Heart left ventricle (tissue), 16 donors: ENCODE measurements at places on chromosomes 11 and 22.

DNA sequence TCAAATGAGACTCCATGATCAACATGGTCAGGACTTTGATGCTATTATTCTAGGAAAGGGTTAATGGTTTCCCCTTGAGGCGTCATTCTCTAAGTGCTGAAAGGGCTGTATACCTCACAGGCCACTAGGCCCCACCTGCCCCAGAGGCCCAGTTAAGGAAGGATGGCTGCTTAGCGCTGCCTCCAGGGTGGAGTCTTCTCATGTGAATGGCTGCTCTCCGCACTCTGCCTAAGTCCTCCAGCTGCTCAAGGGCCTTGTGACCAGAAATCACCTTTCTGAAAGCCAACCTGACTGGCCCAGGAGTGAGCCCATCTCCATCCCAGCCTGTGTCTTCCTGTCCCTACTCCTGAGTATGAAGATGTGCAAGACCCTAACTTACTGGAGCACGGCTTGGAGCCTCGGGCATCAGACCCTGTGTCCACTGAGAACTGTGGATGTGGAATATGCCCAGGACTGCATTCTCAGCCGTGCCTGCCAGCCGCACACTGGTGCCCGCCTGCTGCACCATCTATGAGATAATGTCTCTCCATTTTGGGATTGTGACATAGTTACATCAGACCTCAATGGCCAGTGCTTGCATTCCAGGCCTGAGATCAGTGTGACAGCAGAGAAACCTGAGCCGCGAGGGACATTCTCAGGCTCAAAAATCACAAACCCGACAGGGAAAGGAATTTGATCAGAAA lies 51.0 kb downstream of the SNX19 start:
- no peak overlapping the region for H3K4me3 ChIP-seq
- H3K27me3 ChIP-seq, result no peaks in the 10 kb centered on the region
- H3K27ac ChIP-seq, result peak overlapping the region; percentile 28
- peaks cover 5% of the 10 kb centered on the region for H3K36me3 ChIP-seq
- peaks cover 38% of the 10 kb centered on the region for H3K4me1 ChIP-seq

- no peak overlapping the region for H3K27ac ChIP-seq
- no peak overlapping the region for H3K4me3 ChIP-seq
- H3K36me3 ChIP-seq, result no peaks in the 10 kb centered on the region
Measured at GRCh38 chr11:64015510-64015909, 20.2 kb upstream of the FLRT1 start.

DNA sequence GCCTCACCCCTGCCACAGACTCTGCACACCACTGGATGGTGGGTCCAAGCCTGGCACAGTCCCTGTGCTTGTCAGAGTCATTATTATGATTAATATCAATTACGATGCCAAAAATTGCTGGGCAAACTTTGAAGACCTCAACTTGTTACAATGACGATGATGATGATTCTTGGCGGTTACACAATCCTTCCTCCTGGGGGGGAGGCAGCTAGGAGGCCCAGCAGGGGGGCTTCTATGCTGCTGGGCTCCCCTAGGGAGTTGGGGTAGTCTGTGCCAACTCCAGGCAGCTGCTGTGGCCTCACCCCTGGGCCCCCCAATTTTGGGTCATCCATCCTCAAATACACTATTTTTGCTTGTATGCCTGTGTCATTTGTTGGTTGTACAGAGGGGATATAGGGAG lies 12.0 kb downstream of the SLC35E4 start:
- DNase-seq, result no peak
- no peaks in the 10 kb centered on the region for H3K27me3 ChIP-seq
- no peak overlapping the region for H3K27ac ChIP-seq
- no peak overlapping the region for H3K4me3 ChIP-seq
- no peaks in the 10 kb centered on the region for H3K4me1 ChIP-seq

DNA sequence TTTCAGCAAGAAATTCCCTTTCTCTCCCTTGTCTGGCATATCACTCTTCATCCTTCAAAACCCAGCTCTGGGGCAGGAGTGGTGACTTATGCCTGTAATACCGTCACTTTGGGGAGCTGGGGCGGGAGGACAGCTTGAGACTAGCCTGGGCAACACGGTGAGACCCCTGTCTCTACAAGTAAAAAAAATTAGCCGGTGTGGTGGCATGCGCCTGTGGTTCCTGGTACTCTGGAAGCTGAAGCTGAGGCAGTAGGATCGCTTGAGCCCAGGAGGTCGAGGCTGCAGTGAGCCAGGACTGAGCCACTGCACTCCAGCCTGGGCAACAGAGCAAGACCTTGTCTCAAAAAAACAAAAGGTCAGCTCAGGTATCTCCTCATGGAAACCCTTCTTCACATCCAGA lies 1.4 kb upstream of the RCE1 start:
- peaks cover 28% of the 10 kb centered on the region for H3K4me1 ChIP-seq
- no peaks in the 10 kb centered on the region for H3K27me3 ChIP-seq
- H3K27ac ChIP-seq, result peak overlapping the region; percentile 100

- H3K4me1 ChIP-seq, result no peaks in the 10 kb centered on the region
- DNase-seq, result no peak
- no peaks in the 10 kb centered on the region for H3K27me3 ChIP-seq
- H3K36me3 ChIP-seq, result no peaks in the 10 kb centered on the region
- no peak overlapping the region for H3K27ac ChIP-seq
- H3K4me3 ChIP-seq, result no peak overlapping the region
Measured at GRCh38 chr11:21794306-21794705, 398.6 kb upstream of the ANO5 start.

DNA sequence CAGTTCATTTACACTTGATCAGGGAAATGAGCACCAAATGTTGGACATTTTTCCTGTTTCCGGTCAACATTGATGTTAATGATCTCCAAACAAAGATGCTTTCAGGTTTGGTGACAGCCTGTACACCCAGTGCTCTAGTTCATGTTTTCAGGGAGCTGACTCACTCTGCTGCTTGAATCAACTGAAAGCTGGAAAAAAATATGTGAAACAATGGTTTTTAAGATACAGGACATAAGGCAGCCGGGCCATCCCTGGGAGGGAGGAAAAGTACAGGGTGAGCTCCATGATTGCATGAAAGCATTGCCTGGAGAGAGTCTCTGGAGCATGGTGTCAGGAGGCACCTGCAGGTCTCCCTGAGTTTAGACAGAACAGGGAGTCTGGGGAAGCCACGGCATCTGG lies 259.6 kb downstream of the TBC1D22A start:
- H3K36me3 ChIP-seq, result no peaks in the 10 kb centered on the region
- no peaks in the 10 kb centered on the region for H3K4me1 ChIP-seq
- H3K27ac ChIP-seq, result no peak overlapping the region

DNA sequence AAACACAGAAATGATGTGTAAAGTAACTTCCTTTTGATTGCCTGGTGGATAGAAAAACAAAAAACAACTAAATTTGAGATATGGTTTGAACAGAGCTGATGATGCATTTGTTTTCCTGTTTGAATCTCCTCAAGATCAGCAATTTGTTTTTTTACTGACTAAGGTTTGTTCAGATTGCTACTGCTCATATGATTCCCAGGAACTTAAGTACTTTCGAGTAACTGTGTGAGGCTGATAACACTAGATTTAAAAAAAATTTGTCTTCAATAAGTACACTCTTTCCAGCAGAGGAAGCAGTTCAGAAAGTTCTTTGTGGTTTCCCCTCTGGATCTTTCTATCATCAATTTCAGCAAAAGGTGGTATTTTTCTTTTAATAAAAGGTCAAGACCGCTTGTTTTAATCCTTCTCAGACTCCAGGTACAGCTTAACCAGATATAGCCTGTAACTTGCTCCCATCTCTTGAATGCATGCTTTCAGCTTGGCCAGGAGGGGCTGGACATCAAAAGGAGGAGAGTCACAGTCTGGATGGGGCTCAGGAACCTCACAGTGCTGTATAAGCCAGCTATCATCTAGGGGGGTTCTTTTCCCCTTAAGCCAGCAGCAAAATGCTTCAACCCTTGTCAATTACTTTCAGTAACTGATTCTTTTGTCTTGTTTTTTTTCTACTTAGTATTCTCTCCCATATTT lies 12.3 kb upstream of the MS4A6E start:
- no peaks in the 10 kb centered on the region for H3K27me3 ChIP-seq
- H3K36me3 ChIP-seq, result no peaks in the 10 kb centered on the region
- H3K4me3 ChIP-seq, result no peak overlapping the region
- H3K27ac ChIP-seq, result no peak overlapping the region

DNA sequence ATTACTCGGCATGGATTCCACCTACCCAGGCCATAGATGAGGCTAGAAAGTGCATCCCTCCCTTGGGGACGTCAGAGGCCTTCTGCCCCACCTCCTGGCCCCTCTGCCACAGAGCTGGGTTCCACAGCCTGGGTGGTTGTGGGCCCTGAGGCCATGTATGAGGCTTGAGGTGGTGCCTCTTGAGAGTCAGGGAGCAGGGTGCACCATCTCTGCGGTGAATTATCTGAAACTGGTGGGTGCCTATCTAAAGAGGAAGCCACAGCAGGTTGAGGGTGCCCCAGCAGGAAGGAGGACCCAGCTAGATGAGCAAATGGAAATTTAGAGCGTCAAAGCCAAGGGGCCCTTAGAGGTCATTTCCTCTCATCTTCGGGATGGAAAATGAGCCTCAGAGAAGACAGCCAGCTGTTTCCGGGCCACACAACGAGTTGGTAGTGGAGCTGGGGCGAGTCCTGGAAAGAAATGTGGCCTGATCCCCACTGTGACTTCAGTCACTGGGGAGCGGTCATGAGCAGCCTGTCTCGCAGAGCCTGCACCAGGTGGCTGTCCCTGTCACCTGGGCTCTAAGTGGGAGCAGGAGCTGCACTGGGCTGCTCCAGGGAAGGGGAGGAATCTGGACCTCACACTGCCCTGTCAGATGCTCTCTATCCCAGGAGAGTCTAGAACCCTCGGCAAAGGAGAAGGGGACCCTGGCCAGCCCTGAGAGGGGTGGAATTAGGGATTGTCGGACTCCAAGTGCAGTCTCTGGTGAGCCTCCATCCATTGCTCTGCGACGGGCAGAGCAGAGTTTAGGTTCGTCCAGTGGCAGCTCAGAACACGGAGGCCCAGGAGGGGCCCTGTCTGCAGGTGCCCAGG lies 7.3 kb downstream of the ADORA2A start:
- no peaks in the 10 kb centered on the region for H3K36me3 ChIP-seq
- peaks cover 58% of the 10 kb centered on the region for H3K4me1 ChIP-seq
- H3K27me3 ChIP-seq, result no peaks in the 10 kb centered on the region
- DNase-seq, result peak; percentile 29

DNA sequence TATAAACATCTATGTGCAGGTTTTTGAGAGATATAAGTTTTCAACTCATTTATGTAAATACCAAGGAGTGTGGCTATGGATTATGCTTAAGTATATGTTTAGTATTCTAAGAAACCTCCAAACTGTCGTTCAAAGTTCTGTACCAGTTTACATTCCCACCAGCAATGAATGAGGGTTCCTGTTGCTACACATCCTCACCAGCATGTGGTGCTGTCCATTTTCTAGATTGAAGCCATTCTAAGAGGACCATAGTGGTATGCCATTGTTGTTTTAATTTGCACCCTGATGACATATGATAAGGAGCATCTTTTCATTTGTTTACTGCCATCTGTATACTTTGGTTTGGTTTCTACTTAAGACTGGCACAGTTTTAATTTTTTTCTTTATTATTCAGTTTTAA lies 2097.9 kb downstream of the LRRC4C start:
- H3K4me3 ChIP-seq, result no peak overlapping the region
- no peak for DNase-seq
- no peak overlapping the region for H3K27ac ChIP-seq
- H3K36me3 ChIP-seq, result no peaks in the 10 kb centered on the region
- H3K4me1 ChIP-seq, result no peaks in the 10 kb centered on the region

DNA sequence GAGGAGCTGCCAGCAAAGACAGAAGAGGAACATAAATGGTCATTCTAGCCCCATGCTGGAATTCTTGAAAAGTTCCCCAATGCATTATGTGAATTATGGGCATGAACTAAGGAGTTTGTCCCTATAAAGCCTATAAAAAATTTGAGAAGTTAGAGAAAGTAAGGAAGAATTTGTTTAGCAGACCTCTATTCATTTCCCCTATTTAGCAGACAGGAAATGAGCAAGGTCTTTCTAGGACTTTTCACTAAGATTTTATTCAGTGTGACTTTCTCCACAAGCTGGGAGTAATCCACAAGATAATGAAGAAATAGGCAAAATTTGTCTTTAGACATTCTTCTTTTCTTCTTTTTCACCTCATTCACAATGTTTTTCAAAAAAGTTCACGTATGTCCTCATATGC lies 20.0 kb downstream of the PRRG4 start:
- no peaks in the 10 kb centered on the region for H3K4me1 ChIP-seq
- no peak for DNase-seq
- no peak overlapping the region for H3K4me3 ChIP-seq
- no peak overlapping the region for H3K27ac ChIP-seq

DNA sequence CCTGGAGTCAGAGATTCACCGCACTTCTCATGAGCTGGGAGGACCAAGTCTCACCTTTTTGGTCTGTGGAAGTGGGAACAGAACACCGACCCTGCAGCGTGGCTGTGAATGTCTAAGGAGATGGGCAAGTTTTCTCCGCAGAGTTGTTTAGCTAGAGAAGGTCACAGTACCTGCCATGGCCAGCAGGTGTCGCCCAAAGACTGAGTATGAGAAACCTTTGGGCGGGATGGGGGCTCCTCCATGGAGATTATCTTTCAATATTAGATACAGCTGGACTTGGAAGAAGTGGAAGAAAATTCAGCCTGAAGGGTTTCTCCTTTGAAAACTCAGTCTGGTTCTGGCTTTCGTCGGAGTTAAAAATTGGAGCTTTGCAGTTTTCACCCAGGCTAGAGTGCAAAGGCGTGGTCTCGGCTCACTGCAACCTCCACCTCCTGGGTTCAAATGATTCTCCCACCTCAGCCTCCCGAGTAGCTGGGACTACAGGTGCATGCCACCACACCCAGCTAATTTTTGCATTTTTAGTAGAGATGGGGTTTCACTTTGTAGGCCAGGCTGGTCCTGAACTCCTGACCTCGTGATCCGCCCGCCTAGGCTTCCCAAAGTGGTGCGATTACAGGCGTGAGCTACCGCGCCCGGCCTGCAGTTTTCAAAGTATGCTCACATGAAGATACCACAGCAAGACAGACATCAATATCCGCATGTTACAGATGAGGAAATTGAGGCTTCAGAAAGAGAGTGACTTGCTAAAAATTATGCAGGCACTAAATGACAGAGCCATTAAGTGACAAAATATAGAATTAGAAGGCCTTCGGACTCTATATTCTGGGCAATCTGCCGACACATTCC lies 10.7 kb upstream of the DSCAML1 start:
- no peaks in the 10 kb centered on the region for H3K36me3 ChIP-seq
- H3K4me3 ChIP-seq, result no peak overlapping the region
- no peaks in the 10 kb centered on the region for H3K27me3 ChIP-seq
- H3K4me1 ChIP-seq, result no peaks in the 10 kb centered on the region
- no peak overlapping the region for H3K27ac ChIP-seq

DNA sequence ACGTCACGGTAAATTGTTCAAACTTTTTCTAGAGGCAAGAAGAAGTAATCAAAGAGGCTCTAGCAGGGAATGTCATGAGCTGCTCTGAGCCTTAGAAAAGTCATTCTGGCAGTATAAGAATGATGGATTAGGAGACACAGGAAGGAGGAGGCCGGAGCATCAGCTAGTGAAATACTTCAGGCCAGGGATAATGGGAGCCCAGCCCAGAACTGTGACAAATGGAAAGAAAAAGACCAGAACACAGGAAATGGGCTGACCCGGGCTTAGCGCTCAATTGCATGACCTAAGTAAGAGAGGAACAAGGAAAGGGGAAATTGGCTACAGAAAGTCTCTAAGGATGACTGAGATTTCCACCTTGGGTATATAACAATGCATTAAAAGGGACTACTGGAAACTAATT lies 108.6 kb downstream of the LARGE1 start:
- H3K4me3 ChIP-seq, result no peak overlapping the region
- H3K27ac ChIP-seq, result peak overlapping the region; percentile 55
- no peaks in the 10 kb centered on the region for H3K36me3 ChIP-seq
- H3K27me3 ChIP-seq, result no peaks in the 10 kb centered on the region

GRCh38 chr11:12114193-12115033 lies 4.0 kb downstream of the MICAL2 start:
- H3K4me1 ChIP-seq, result peaks cover 82% of the 10 kb centered on the region
- H3K27me3 ChIP-seq, result no peaks in the 10 kb centered on the region
- DNase-seq, result no peak
- no peak overlapping the region for H3K4me3 ChIP-seq
- H3K27ac ChIP-seq, result no peak overlapping the region
- no peaks in the 10 kb centered on the region for H3K36me3 ChIP-seq
